ENCODE measurements at places on chromosomes 2 and 18.
A peak's percentile ranks its signal among the peaks of the same experiment; 100 is the strongest.

DNA sequence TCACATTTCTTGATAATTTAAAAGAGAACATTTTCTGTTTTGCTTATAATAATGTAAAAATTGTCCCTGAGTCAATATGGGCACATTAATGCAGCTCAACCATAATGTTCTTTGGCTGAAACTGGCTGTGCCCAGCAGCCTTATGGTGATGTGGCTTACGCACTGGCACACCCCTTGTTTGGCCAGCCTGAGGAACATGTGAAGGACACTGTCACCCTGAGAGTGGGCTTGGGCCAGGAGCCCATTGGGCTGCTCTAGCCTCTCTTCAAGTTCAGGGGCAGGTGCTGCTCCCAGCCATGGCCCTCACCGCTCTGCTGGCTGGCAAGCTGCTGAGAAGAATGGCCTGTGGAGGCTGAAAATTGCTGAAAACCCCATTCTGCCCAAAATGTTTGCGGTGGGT lies 37.5 kb downstream of the MRPL33 start:
- no peak for DNase-seq

- DNase-seq = no peak
Observed at GRCh38 chr2:29443151-29443550, 327.9 kb downstream of the CLIP4 start.

DNA sequence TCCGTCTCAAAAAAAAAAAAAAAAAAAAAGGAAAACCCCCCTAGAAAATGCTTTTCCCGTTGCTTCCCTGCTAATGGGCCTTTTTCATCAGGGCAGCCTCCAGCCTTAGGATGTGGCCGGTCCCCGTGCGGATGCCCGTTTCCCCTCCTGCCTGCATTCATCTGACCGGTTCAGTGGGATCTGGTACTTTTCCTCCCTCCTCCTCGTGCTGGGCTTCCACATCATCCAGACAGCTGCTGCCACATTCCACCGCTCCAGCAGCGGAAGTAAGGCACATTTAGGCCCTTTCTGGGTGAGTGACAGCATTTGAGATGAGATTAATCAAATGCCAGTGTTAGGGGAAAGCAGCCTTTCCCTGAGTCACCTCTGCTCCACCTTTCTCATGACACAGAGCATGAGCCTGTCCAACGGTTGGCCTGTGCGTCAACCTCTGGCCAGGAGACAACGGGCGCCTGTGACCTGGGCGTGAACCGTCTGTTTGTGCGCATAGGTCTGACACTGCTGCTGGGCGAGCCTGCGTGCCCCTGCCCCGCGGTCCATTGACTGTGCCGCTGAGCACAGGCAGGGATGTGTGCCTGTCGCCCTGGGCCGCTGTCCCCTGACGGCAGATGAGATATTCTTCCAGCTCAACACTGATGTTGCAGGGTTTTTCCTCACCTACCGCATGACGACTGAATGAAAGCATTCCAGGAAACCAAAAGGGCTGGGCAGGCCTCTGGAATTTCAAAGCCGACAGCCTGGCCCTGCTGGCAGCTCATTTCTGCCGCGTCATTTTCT lies 174.0 kb downstream of the TGIF1 start:
- no peak for DNase-seq

- DNase-seq = no peak
Observed at GRCh38 chr2:82226441-82226840, 1921.9 kb upstream of the LRRTM1 start.

DNA sequence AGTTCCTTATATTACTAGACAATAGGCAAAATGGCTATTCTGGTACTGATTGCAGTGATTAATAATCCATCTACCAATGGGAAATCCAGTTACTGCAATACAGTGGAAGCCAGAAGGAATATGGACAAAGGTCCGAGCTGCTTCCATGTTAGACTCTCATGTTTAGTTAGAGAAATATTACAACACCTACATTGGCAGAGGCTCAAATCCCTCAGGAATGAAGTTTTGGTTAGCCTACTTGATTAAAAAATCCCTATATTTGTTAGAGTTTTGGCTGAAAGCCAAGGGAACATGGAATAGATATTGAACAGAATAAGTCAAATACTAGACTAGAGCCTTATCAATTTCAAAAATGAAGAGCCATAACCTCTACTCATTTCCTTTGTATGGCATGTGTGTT lies 48.5 kb downstream of the ARL6IP6 start:
- no peak for DNase-seq

- no peak for DNase-seq
Observed at GRCh38 chr2:149119368-149119767, 80.9 kb downstream of the LYPD6B start.

GRCh38 chr2:75632813-75633212 lies 13.8 kb upstream of the MRPL19 start:
- no peak for DNase-seq

DNA sequence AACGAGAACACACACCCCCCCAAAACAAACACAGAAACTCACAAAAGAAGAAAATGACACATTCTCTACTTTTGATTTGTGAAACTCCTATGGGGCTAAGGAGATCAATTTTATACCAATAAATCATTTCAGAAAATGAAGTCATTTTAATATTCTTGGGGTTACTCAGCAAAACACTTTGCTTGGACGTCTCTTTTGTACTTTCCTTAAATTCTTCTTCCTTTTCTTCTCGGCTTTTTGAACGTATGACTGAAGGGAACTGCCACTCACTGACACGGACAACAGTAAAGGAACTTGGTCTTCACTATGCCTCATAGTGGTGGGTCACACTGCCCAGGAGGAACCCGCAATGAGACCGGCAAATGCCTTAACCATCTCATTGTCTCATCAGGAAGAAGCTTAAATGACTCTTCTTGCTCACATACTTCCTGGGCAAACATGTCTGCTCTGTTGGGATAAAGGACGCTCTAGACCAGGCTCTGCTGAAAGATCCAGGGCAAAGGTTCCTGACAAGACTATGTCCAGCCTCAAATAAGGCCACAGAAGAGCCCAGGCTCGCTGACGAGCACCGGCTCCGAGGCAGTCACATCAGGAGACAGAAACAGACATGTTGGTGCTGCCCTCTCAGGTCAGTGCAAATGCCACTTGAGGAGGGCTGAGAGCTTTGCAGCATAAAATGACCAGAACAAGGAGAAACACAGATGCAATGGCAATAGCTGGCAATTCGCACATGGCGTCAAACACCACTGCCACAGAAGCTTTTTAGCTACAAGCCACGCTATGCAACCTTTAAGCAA lies 205.5 kb downstream of the TGIF1 start:
- no peak for DNase-seq

GRCh38 chr2:199364153-199364552 lies 93.6 kb downstream of the SATB2 start:
- no peak for DNase-seq

- DNase-seq = no peak
Observed at GRCh38 chr2:147559070-147559725, 285.6 kb upstream of the ACVR2A start.

GRCh38 chr2:66445076-66445924 lies 10.4 kb downstream of the MEIS1 start:
- no peak for DNase-seq

DNA sequence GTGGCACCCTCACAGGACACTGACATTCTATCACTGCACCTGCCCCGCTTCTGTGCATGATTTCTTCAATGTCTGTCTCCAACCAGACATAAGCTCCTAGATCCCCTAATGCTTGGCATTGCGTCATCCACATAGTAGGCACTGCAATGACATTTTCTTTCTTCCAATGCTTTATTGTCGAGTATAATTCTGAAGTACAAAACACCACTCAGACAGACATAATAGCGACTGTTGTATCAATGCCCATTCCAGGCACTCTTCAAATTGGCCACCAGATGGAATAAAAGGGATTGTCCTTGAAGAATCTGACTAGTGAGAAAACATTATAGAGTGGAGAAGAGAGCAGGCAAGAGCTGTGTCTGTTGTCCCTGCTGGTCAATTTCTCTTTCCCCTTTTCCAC lies 89.0 kb downstream of the LPIN1 start:
- DNase-seq = no peak

DNA sequence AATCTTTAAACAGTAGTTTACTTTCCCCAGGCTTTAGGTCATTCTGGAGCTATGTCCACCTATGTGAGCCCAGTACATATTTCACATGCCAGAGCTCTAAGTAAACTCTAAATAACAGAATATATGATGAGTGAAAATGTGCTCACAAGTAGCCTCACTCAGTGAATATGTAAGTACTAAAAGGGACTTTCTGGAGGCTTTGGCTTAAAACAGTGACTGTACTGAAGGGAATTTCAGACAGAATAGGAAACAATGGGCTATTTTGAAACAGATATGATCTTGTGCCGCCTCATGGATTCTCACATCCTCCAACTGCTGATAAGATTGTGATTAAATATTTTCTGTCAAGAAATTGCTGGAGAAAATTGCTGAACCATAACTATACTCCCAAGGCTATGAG lies 747.9 kb downstream of the SOCS6 start:
- DNase-seq = no peak

DNA sequence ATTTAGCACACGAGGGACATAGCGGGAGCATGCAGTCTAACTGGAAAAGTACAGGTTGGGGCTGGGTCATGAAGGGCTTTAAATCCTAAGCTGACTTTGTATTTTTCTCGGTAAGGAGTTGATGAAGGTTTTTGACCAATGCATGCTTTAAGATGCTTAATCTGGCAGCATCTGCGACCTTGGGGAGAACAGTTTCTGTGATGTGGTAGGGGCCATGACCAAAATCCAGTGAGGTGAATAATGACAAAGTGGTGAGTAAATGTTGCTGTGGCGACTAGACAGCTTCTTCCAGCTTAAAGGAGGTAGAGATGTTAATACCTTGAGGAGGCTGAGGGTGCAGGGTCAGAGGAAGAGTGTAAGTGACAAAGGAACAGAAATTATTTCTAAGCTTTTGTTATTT lies 174.6 kb upstream of the ALPP start:
- DNase-seq = no peak

- no peak for DNase-seq
Observed at GRCh38 chr2:120597595-120598193, 138.0 kb upstream of the GLI2 start.

- no peak for DNase-seq
Observed at GRCh38 chr18:78914249-78914935, 65.2 kb upstream of the SALL3 start.

GRCh38 chr2:29839306-29839705 lies 82.1 kb downstream of the ALK start:
- DNase-seq = no peak

- no peak for DNase-seq
Observed at GRCh38 chr2:95301876-95302641, 4.9 kb downstream of the KCNIP3 start.

DNA sequence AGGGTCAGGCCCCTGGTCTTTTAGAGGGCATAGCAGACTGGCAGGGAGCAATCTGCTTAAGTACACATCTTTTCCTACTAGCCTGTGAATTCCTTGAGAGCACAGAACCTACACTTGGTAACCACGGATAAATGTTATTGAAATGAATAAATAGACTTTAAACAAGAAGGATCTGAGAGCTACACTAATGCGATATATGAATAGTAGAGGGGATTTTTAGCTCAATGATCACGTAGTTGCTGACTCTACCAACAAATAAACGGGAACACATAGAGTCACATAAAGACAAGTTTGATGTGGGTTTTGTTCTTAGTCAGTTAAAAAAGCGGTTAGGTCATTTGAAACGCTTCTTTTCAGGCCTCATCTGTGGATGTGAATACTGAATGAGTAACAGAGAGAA lies 290.3 kb upstream of the CCDC68 start:
- no peak for DNase-seq

DNA sequence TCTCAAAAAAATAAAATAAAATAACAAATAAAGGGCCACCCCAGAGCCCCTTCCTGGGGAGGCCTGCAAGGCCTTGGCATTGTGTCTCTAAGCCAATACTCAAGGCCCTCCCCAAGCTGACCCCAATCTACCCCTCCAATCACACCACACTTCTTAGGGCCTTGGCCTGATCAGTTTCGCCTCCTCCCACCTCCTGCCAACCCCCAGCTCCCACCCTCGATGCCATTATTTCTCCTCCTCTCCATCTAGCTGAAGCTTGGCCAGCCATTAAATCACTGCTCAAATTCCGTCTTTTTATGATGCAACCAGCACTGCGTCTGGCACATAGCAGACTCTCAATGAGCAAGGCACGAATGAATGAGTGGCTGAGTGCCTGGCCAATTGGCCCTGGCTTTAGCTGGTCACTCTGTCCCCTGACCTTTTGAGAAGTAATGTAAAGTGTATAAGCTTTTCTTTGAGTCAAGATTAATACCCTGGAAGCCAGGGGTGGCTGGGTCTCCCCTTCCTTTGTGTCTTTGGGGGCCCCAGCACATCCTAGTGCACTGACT lies 55.9 kb downstream of the SMAD7 start:
- no peak for DNase-seq

- DNase-seq = peak; percentile 57
Observed at GRCh38 chr2:64052463-64053241, 33.4 kb upstream of the VPS54 start.

GRCh38 chr2:179985163-179985820 lies 21.8 kb downstream of the CWC22 start:
- no peak for DNase-seq

DNA sequence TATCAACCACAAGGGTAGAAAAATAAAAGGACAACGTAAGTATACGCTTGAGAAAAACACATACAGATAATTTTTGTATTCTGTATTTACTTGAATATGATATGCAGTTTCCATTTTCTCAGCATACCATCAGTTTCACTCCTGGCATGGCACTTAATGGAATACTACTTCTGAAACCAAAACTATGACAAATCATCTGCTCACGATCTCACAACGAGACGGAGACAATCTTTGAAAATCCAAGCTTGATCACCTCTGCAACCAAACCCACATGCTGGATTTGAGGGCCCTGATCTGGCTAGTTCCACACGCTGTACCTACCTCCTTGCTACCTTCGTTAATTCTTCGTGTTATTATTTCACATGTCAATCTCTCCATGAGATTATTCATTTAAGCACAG lies 387.6 kb downstream of the NBAS start:
- no peak for DNase-seq

- no peak for DNase-seq
Observed at GRCh38 chr2:55922291-55922907, 1.2 kb downstream of the EFEMP1 start.

GRCh38 chr2:195652911-195653310 lies 4.1 kb upstream of the SLC39A10 start:
- no peak for DNase-seq

DNA sequence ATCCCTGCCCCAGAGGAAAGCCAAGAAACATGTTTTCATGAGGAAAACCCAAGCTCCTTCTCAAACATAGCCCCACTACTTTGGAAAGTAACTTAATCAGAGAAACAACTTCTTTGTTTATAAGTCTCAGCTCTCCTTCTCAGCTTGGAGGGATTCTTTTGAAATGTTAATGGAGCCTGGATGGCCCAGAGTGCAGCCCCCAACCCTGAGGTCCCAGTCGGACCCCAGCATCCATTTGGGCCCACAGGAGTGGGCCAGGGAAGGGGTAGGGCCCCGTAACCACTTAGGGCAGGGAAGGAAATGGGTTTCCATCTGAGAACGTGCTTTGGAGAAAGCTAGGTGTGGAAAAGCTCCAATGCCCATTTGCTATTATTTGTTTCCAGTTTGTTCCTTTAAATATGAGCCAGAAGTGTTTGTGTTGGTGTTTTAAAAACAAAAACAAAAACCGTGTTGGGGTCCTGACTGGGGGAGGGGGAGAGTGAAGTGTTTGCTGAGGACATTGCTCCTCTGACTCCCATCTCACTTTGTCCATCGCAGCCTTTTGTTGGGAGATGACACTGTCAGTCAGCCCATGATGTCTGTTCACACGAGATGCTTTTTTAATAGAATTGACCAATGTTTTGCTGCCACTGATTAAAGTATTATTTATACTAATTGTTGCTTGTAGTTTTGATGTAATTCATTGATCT lies 1.6 kb upstream of the HOXD3 start:
- DNase-seq = no peak
